ENCODE measurements at places on chromosomes 1 and 21.

- DNase-seq = peak; percentile 20
Observed at GRCh38 chr1:198157847-198158725, 1.3 kb downstream of the NEK7 start.

DNA sequence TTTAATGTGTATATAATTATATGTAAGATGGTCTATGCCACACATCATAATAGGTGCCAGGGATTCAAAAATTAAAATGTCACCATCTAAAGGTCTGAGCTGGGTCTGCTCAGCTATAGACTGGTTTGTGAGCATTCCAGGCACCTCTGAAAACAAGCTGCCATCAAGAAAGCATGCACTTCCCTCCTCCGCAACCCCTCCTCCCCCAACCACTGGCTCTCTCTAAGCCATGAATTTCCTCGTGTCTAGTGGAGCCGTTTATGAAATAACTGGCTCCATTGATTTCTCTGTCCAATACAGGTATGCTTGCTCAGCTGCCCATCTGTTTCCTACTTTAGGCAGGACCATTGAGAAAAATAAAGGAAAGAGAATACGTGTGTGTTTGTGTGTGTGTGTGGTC, 522.6 kb upstream of the PLXNA2 start:
- no peak for DNase-seq

GRCh38 chr1:31799196-31799894, 16.5 kb downstream of the SPOCD1 start:
- DNase-seq = no peak

DNA sequence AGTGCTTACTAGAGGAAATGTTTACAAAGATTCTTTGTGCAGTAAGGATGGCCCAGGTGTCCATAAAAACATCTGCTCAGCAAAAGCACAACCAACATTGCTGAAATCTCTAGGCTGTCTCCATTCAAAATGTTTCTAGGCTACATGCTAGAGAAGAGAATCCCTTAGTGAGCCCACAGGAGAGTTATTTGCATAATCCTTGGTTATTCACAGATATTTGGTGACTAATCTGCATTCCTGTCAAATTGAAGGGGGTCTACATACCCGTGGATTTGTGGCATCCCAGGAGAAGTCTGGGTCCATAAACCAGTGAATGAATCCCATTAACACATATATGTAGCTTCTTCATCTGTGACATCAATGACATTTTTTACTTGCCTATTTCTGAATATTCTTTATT, 261.3 kb upstream of the ESRRG start:
- DNase-seq = no peak

DNA sequence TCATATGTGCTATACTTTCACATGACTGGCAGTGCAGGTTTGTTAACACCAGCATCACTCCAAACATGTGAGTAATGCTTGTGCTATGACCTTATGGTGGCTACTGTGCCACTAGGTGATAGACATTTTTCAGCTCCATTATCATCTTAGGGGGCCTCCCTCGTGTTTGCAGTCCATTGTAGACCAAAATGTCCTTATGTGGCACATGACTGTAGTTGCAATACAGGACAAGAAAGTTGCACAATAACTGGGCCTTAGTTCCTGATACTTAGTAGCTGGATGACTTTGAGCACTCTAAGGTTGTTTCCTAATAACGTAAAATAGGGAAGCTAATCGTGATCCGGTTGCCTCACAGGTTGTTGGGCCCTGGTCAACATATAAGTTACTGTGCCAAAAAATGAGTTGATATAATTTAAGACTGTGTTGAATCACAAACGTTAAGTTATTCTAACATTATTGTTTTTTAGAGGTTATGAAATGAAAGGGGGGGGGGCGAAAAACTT, 511 bp upstream of the SNX27 start:
- no peak for DNase-seq

GRCh38 chr1:74343216-74343615, 108.0 kb downstream of the TNNI3K start:
- no peak for DNase-seq

DNA sequence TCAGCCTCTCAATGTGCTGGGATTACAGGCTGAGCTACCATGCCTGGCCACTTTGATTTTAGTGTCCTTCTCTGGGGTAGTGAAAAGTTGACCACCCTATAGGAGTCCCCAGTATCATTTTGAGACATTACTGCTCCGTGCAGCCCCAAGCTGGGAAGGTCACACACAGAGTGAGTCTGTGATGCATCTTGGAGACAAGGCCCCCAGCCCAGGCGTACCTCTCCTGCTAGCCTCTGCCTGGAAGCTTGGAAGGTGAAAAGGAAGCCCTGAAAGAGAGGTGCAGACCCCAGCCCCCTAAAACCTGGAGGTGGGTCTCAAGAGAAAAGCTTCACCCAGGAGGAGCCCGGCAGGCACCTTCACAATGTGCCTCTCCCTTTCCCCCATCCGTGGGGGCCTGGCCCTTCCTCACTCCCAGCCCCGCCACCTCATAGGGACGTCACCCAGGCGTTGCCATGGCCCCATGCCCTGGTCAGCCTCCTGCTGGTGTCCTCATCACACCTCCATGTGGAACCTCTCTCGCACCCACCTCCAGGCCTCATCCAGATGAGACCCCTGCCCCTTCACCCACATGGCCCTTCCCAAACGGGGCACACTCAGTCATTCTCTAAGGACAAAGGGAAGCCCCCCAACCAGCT, 5.6 kb upstream of the ARF1 start:
- no peak for DNase-seq

GRCh38 chr1:211751438-211751837, 76.0 kb upstream of the NEK2 start:
- DNase-seq = no peak

DNA sequence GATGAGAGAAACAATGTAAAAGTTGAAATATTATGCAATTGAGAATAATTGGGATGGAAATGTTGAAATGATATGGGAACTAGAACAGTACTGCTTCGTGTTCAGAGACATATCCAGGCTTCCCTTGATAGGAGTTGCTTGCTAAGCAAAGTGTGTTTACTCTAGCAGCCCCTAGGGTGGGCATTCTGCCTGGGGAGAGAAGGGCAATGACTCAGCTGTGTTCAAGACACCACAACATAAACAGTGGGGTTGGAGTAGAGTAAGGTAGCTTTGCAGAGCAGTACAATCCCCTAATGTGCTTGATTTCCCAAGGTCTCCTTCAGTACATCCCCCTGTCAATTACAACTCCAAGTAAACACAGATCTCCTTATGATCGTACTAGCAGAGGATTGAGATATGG, 4.8 kb upstream of the PCNX2 start:
- no peak for DNase-seq

DNA sequence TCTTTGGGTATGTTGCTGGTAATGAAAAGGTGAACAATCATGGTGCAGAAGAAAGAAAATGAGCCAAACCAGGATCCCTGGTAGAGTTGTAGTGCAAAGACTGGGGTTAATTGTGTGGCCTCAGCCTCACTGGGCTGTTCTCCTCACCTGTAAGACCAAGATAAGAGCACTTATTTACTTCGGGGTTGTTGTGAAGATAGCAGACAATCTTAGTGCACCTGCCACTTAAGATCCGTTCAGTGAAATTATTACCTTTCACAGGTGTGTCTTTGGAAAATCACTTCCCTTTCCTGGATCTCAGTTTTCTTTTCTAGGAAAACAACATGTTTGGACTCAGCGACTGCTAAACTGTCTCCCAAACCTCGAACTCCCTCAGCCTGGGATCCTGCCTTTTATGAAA, 1.3 kb upstream of the FGGY start:
- DNase-seq = no peak

DNA sequence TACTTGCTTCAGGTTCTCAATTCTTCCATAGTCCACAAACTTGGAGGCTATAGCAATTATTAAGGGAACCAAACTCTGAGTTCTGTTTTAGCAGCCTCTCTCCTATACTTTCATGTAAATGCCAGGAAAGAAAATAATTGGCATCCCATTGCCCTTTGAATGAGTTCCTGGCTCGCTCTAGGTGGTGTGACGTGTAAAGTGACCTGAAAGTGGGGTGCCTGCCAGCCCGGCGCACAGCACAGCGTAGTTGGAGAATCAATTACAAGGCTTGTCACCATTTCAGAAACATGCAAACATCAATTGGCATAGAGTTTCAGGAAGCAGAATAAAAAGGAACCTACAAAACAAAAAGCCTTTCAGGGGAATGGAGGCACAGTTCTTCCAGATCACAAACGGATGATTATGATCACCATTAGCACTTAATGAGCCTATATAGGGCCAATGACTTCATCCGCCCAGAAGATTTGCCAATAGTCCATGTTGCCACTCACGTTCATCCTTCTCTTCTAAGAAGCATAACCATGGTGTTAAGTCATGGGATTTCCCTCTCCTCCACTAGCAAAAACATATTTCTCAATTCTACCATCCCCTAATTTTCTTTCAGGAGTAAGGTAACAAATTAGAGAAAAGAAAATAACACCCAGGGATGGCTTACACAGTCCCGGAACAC, 354.6 kb upstream of the ADGRL2 start:
- DNase-seq = no peak

- no peak for DNase-seq
Observed at GRCh38 chr1:228205526-228206436, 2.1 kb upstream of the OBSCN start.

DNA sequence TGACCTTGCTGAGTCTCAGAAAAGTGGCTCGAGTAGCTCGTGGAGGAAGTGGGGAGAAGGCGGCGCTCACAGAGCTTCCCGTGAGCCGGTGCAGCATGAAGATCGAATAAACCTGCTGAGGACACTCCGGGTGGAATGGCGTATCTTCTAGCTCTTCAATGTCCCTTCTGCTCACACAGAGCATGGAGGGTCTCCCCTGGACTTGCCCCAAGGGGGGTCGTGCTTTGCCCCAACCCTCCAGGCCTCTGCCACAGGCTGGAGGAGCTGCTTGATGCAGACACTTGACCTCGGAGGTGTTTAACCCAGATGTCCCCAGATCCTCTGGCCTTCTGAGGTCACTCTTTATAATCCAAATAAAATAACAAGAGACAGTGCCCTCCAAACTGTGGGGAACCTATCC, 2.2 kb upstream of the KRTAP10-12 start:
- DNase-seq = no peak

DNA sequence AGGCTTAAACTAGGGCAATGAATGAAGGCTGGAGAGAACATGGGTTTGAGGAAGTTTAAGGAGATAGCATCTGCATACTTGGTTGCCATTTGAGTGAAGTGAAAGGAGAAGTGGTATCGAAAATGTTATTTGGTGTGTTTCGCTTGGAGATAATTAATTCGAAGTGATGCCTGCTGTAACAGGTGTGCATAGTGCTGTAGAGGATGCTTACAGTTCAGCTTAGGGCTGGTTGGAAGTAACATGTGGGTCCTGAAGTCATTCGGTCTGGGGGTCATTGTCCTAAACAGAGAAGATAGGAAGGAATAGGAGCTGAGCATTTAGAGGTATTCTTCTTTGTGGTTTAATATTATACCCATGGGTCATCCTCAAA, 301 bp upstream of the NUDT17 start:
- DNase-seq = no peak

- DNase-seq = no peak
Observed at GRCh38 chr1:54980046-54980527, 341 bp upstream of the TMEM61 start.

- peak; percentile 65 for DNase-seq
Observed at GRCh38 chr1:40948741-40949443, 30.6 kb upstream of the CTPS1 start.

DNA sequence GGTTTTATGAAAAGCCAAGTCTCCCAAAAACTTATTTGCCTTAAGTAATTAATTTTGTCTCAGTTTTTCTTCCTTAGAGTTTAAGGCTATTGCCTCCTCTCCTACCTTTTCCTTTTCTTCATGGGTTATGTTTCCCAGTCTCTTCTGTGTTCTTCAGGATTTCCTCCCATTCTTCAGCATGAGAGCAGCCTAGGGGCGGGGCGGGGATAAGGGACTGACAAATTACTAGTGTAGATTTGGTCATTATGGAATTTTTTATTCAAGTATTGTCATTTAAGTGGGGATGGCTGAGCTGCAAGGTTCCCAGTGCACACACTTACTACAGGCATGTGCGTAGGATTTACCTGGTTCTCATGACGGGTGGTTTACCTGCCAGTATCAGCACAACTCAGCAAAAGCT, 35.2 kb upstream of the PIGV start:
- DNase-seq = no peak

GRCh38 chr1:171257607-171258076, 9.3 kb downstream of the FMO1 start:
- no peak for DNase-seq

DNA sequence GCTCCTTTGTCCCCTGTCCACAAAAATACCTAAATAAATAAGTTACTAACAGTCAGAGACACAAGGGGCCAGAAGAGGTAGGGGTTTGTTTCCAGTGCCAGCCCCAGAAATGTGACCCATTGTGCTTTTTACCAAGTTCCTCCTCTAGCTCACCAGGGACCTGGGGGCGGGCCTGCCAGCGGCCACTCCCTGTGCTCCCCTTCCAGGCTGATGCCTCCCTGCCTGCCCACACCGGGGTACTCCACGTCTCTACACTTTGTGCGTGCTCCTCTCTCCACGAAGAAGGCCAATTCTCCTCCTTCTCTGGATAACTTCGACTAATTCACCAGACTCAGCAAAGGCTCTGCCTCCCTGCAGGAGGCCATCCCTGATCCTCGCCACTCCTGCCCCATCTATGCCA, 72.1 kb downstream of the BCAR3 start:
- no peak for DNase-seq

DNA sequence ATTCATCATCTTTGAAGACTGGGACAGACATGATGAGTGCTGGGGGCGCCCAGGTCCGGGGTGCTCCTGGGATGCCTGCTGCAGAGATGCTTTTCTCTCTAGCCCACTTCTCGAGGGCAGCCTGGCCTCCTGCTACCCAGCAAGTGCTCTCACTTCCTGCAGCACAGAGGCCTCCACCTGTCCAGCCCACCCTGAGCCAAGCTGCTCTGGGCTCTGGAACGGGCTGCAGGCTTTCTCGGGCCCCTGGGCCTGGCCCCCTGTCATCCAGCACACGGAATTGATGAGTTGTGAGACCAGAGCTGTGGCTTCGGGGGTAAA, 469.5 kb upstream of the VAMP3 start:
- DNase-seq = no peak

DNA sequence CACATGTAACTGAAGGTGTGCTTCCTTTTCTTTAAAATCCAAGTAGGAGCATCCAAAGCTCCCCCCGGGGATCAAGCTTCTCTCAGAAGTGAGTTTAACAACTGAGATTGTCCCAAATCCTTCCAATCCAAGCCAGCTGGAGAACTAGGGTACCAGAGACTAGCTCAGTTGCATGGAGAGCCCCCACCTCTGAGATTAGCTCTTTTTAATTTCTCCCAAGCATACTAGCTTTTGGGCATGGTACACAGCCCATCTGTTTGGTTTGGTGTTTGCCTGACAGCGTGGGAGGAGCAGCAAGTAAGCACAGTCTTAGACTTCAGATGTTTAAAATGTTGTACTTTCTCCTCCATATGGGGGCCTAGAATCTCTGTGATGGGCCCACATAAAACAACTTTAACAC, 142.8 kb downstream of the ASTN1 start:
- DNase-seq = no peak
